Spleen (tissue), 13 donors: ENCODE measurements at places on chromosomes 11 and 22. TPM values are rescaled to one million over a fixed set of nuclear protein-coding genes. Genes with fewer than 3 reads are reported as not detected.

The ELF5 gene
- total RNA-seq = 2.1 TPM

The OR5P2 gene
- total RNA-seq = not detected

The BIK gene
- total RNA-seq = 1.2 TPM

The MB gene
- total RNA-seq = not detected

The PPP1CA gene
- 149 TPM for total RNA-seq

DNA sequence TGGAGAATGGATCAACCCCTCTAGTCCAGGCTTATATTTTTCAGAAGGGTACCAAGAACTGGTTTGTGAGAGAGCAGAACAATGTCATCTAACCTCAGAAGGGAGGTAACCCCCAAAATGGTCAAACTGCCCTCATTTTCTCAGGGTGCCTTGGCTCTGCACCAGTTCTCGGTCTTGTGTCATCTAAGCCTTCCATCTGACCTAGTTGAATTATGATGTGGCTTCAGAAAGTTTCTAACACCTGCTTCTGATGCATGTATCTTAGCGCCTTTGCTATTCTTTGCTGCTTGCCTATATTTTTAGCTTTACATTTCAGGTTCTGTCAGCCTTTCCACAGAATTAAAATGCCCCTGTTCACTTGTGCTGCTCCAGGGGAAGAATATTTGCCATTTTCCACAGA lies 91.7 kb upstream of the E2F8 start:
- H3K36me3 ChIP-seq = no peaks in the 10 kb centered on the region
- H3K27ac ChIP-seq = no peak overlapping the region

DNA sequence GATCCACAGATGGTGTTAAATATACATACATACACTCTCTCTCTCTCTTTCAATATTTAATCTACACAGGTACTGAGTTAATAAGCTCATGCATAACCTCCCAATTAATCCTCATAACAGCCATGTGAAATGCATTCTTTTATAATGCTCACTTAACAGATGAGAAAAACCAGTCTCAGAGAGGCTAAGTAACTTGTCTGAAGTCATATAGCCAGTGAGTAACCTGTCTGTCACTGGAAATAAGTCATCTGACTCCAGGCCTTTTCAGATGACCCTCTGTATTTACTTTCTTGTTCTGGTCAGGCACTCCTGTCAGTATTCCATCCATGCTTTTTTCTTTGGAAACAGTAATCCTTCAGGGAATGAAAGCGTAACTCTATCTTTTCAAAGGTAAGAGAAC lies 594.0 kb upstream of the TENM4 start:
- DNase-seq = no peak
- no peaks in the 10 kb centered on the region for H3K4me1 ChIP-seq

GRCh38 chr11:22795914-22796313 lies 33.7 kb downstream of the SVIP start:
- no peak overlapping the region for H3K27ac ChIP-seq
- H3K4me3 ChIP-seq = no peak overlapping the region
- H3K27me3 ChIP-seq = no peaks in the 10 kb centered on the region
- DNase-seq = no peak
- H3K36me3 ChIP-seq = no peaks in the 10 kb centered on the region

DNA sequence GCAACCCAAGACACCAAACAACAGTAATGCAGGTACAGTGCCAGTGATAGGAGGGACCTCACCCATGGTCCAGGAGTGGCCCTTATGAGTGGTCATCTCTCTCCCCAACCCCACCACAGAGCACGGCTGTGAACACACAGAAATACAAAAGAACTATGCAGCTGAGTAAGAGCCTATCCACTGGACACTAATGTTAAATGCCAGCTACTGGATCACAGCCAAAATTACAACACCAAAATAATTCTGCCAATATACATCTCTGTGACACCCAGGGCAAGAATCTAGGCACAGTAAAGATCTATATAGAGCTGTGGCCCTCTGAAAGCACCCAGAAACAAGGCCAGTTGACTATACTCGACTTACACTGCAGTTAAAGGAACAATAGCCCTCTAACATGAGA lies 22.8 kb upstream of the GPR83 start:
- no peaks in the 10 kb centered on the region for H3K4me1 ChIP-seq
- H3K36me3 ChIP-seq = peaks cover 99% of the 10 kb centered on the region
- H3K27ac ChIP-seq = no peak overlapping the region
- no peak for DNase-seq
